ENCODE measurements at places on chromosomes 2 and 18. TPM values are rescaled to one million over a fixed set of nuclear protein-coding genes. Genes with fewer than 3 reads are reported as not detected.

DNA sequence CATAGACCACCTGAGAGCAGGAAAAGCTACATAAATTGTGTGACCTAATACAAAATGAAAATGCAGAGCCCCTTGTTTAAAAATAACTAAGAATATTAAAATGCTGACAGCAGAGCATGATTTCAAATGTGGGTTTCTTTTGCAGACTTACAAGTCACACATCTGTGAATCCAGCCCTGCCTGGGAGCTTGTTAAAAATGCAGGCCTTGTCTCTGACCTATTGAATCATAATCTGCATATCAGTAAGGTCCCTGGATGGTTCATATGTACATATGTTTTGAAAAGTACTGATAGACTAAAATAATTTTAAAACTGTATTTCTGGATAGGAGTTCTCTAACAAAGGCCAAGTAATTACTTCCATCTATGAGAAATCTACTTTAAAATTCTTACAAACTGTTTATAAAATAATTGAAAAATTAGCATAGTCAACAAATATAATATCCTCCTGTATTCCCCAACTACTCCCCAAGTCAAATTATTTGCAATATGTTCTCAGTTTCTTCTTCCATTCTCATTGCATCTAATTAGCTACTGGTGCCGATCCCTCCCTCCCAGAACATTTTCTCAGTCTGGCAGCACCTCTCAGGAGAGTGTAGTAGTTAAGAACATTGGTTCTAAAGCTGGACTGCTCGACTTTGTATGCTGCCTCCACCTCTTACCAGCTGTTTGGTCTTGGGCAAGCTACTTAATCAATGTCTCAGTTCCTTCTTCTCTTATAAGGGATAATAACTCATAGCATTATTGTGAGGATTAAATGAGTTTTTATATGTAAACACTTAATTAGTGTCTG, 1040.4 kb upstream of the CDH2 start:
- no peak for DNase-seq

- no peak for DNase-seq
These were observed 993.9 kb upstream of the POU3F3 start for GRCh38 chr2:103860016-103860415.

Gene MAP2
- 18.2 TPM for total RNA-seq

GRCh38 chr2:237351796-237352195, 62.2 kb downstream of the COL6A3 start:
- DNase-seq, result no peak

GRCh38 chr2:6937582-6937981, 20.4 kb downstream of the RNF144A start:
- DNase-seq, result no peak

DNA sequence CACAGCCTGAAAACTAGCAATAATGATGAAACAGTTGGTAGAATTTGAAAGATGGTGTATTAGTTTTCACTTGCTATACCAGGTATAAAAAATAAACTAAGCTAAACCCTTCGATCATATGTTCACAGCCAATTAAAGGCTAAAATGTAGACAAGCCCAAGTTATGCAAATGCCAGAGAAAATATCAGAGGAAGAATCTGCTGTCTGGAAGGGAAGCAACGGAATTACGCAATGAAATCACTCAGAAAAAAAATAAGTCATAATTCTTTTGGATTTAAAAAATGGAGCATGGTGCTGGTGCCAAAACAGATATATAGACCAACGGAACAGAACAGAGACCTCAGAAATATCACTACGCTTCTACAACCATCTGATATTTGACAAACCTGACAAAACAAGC, 108.3 kb downstream of the ARL4C start:
- DNase-seq, result no peak

Gene DSEL
- 5.9 TPM for total RNA-seq

DNA sequence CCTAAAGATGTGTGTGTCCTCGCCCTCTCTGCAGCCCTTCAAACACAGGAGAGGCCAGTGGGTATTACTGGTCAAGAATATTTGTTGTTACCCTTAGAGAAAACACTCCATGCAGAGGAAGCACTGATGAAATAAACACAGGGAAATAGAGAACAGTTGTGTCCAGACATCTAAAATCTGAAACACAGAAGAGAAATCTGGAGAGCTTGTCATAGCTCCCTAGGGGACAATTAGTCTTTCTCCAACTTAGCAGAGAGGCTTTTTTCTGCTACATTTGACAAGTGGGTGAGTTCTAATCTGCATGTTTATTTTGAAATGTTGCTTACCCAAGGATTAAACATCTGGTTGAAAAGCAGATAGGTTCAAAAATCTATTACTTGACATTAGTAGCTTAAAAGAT, 190.1 kb downstream of the CTNNA2 start:
- DNase-seq, result no peak

Gene TBR1
- total RNA-seq, result not detected

DNA sequence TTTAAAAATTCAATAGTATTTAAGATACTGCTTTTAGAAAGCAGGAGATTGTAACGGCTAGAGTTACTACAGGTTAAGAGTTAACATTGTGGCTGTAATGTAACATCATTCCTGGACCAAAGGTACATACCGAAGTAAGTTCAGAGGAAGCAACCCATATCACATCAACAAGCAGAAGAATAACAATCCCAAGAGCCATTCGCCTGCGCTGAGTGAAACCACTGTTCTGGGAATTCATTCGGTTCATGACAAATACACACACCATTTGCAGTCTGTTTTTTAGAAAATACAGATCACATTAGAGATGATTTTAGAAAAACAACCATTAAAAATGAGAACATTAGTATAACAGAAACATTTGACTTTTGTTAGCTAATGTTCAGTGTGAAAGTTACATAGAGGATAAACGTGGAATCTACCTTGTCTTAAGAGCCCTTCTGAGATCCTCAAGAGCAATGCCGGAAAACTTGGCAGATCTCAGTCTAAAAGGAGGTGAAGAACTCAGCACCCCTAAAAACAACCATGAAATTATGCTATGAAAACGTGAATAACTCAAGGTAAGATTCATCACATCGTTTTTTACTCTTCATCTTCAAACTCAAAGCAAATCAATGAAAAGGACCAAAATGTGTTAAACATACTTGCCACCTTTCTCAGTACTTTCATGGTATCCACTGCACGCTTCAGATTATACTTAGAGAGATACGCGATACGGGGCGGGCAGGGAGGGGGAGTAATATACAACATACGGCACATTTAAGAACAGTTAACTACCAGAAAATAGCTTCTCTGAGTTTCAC, 1.2 kb downstream of the SLC35F5 start:
- DNase-seq, result no peak

GRCh38 chr2:205868773-205869333, 186.6 kb downstream of the NRP2 start:
- no peak for DNase-seq

GRCh38 chr2:78261454-78261853, 739.3 kb upstream of the LRRTM4 start:
- no peak for DNase-seq

- DNase-seq, result no peak
These were observed 63.7 kb downstream of the MARCHF4 start for GRCh38 chr2:216308576-216308975.

DNA sequence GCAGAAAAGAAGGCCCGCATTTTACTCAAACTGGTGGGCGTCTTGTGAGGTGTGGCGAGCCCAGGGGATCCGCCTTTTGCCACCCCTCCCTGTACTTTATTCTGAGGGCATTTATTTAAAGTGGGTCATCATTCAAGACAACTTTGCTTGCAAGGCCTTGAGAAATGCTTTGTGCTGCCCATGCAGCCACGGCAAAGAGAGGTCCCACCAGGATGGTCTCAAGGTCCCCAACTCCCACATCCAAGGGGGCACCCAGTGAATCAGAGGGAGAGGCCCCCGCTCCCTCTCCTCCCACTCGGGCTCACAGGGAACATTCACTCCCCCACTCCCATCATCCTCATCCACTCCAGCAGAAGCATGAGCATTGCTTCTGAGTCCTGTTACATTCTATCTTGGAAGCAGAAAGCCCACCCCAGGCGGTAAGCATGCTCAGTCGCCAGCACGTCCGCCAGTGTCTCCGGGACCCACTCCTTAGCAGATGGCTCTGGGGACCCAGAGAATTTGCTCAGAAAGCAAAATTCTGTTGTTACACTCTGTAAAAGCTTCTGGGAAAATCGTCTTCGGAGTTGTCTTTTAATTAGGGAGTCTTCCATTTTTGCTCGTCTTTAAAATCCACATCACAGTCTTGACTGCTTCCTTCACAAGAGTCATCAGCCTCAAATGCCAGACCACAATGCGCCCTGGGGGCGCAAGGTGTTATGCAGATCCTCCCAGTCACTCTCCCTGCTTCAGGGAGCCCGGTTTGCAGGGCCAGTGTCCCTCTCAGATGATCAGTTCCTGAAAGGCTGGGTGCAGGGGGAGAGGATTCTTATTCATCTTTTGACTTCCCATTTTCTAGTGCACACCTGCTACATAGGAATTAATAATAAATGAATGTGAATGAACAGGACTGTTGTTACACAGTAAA, 99.4 kb upstream of the NCK2 start:
- DNase-seq, result no peak

DNA sequence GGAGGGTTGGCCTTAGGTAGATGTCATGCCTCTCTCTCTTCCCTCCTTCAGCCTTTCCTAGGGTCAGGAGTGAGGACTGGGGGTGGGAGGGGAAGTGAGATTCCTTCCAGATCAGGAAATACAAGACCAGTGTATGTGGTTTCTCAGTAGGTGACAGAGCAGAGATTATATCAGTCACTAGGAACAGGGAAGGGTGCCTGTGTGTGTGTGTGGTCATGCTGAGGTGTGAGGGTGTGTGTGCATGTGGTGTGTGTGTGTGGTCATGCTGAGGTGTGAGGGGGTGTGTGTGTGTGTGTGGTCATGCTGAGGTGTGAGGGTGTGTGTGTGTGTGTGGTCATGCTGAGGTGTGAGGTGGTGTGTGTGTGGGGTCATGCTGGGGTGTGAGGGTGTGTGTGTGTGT, 259.8 kb downstream of the LOXHD1 start:
- DNase-seq, result no peak

- DNase-seq, result peak; percentile 36
These were observed 106.3 kb upstream of the CD302 start for GRCh38 chr2:159904127-159904958.

Gene CCDC102B
- 3.1 TPM for total RNA-seq

DNA sequence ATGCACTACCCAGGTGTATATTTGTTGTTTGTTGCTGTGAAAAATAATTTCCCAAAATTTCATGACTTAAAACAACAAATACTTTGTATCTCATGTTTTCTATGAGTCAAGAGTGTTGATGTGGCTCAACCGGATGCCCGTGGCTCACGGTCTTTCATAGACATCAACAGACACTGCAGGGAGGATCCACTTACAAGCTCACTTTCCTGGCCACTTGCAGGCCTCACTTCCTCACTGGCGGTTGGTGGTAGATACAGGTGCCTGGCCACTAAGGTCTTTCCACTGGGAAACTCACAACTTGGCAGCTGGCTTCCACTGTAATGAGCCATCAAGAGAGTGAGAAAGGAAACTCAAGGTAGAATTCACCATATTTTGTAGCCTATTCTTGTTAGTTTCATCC, 662.9 kb downstream of the IRS1 start:
- DNase-seq, result no peak

DNA sequence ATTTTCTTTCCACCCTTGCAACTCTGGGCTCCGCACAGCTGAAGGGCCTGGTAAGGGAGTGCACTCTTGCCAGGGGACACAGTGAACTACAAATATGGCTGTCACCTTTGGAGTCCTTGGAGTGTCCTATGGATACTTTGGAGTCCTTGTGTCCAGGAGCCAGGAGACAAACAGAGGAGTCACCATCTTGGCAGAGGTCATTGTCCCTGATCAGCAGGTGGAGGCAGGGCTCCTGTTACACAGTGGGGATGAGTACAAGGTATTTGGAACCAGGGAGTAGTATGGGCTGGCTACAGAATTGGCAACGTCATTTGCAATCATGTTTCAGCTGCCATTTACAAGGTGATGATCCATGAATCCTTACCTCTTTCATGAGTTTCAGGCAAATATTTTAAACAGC, 132.5 kb downstream of the FAM161A start:
- no peak for DNase-seq

Gene DLGAP1
- total RNA-seq, result 16.7 TPM

DNA sequence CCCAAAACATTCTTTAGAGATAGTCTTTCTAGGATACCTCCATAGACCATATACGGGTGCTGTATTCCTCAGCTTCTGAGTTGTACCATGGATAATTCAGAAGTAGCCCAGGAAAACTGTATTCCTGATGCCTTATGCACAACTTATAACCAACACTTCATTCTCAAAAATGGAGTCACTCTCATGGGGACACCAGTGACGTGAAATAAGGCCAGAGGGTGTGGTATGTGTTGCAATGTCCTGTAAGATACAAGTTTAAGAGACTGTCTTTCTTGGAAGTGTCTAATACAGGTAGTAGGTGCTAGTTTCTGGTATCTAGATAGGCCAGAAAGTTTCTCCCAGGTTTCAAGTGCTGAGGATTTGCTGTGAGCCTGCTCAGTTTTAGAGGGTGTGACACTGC, 36.1 kb downstream of the COX7A2L start:
- DNase-seq, result no peak

- DNase-seq, result no peak
These were observed 19.7 kb upstream of the SAG start for GRCh38 chr2:233287871-233288270.

DNA sequence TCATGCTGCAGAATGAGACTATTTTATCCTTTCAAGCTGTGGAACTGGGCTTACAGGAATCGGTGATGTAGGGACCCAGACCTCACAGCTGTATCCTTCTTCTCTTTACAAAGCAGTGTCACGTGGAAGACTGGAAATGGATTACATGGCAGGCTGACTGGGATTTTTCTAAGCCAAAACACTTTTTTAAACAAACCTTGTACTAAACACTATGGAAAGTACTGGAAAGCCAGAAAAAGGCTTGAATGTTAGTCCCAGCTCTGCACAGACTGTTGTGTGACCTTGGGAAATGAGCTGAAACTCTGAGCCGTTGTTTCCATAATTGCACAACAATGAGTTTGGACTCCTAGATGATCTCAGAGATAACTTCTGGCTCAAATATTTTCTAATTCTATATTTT, 7.6 kb upstream of the ADAM23 start:
- DNase-seq, result no peak

DNA sequence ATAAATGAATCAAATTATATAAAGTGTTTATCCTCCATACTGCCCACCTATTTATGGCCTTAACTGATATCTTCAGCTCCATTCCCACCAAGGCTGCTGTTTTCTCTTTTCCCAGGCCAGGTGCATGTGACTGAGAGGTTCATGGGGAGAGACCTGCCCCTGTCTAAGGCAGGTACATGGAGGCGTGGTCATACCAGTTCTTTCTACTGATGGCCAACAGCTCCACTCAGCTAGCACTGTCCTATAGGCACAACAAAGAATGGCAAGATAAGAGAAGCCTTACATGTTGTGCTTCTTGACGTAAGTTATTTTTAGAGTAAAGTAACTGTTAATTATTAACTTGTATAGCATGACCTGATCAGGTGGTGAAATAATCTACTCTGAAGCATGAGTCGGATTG, 16.8 kb downstream of the AKAIN1 start:
- no peak for DNase-seq
